ENCODE measurements at places on chromosomes 12 and 14. TPM values are rescaled to one million over a fixed set of nuclear protein-coding genes. Genes with fewer than 3 reads are reported as not detected.

Gene INHBC
- polyA plus RNA-seq: not detected

Gene CLMN
- 0.15 TPM for polyA plus RNA-seq

Gene FIGNL2
- polyA plus RNA-seq: 0.12 TPM

Gene CLEC1A
- polyA plus RNA-seq: not detected

Gene KITLG
- not detected for polyA plus RNA-seq

Gene COL2A1
- polyA plus RNA-seq: not detected

Gene MEG3
- not detected for polyA plus RNA-seq

Gene MYRFL
- polyA plus RNA-seq: not detected

Gene NOC4L
- polyA plus RNA-seq: 25.1 TPM

Gene GPR68
- polyA plus RNA-seq: 22.7 TPM

Gene TAS2R9
- not detected for polyA plus RNA-seq

Gene SVOP
- not detected for polyA plus RNA-seq

Gene MRPS35
- 54.9 TPM for polyA plus RNA-seq

Gene FAR2
- polyA plus RNA-seq: 4.0 TPM

Gene PARPBP
- 1.7 TPM for polyA plus RNA-seq

Gene IGFBP6
- 8.9 TPM for polyA plus RNA-seq

Gene TTC6
- polyA plus RNA-seq: not detected

Gene SYCP3
- 0.14 TPM for polyA plus RNA-seq

Gene TMEM229B
- 34.4 TPM for polyA plus RNA-seq

Gene VIPAS39
- polyA plus RNA-seq: 9.8 TPM

Gene LMNTD1
- polyA plus RNA-seq: not detected

Gene CKAP4
- 7.6 TPM for polyA plus RNA-seq

Gene GPR162
- polyA plus RNA-seq: not detected

Gene ESRRB
- not detected for polyA plus RNA-seq

Gene DEPDC4
- polyA plus RNA-seq: not detected

Gene CTSG
- polyA plus RNA-seq: not detected

Gene VRTN
- not detected for polyA plus RNA-seq

Gene TAS2R42
- polyA plus RNA-seq: not detected

Gene FOXA1
- not detected for polyA plus RNA-seq

Gene KIF26A
- polyA plus RNA-seq: not detected

Gene LBHD2
- polyA plus RNA-seq: not detected

Gene LRRK2
- not detected for polyA plus RNA-seq

Gene MYO1A
- 0.40 TPM for polyA plus RNA-seq

Gene RTN1
- polyA plus RNA-seq: not detected

Gene KRT81
- polyA plus RNA-seq: not detected

Gene OAS1
- polyA plus RNA-seq: 38.5 TPM

Gene TGFB3
- polyA plus RNA-seq: 0.32 TPM

Gene IL31
- polyA plus RNA-seq: not detected

Gene TMEM253
- polyA plus RNA-seq: not detected

Gene RASSF9
- polyA plus RNA-seq: not detected

Gene CFAP54
- polyA plus RNA-seq: 0.08 TPM

Gene PMCH
- not detected for polyA plus RNA-seq

Gene SIRT4
- polyA plus RNA-seq: 0.68 TPM

Gene TSPAN11
- polyA plus RNA-seq: not detected

Gene PTPRR
- polyA plus RNA-seq: not detected

Gene PTPRB
- not detected for polyA plus RNA-seq

Gene FGD4
- polyA plus RNA-seq: 1.4 TPM

Gene SPIC
- polyA plus RNA-seq: not detected

Gene DDHD1
- polyA plus RNA-seq: 7.6 TPM

Gene DHRS4L2
- 18.4 TPM for polyA plus RNA-seq

Gene LHX5
- not detected for polyA plus RNA-seq

Gene C1R
- polyA plus RNA-seq: 1.9 TPM

Gene GYS2
- polyA plus RNA-seq: not detected

Gene BCL2L14
- not detected for polyA plus RNA-seq

Gene MUCL1
- polyA plus RNA-seq: not detected

Gene FAM222A
- 0.32 TPM for polyA plus RNA-seq
